ENCODE measurements at places on chromosomes 1 and 21. TPM values are rescaled to one million over a fixed set of nuclear protein-coding genes. Genes with fewer than 3 reads are reported as not detected.
A peak's percentile ranks its signal among the peaks of the same experiment; 100 is the strongest.

C4BPA gene
- total RNA-seq: not detected

DNA sequence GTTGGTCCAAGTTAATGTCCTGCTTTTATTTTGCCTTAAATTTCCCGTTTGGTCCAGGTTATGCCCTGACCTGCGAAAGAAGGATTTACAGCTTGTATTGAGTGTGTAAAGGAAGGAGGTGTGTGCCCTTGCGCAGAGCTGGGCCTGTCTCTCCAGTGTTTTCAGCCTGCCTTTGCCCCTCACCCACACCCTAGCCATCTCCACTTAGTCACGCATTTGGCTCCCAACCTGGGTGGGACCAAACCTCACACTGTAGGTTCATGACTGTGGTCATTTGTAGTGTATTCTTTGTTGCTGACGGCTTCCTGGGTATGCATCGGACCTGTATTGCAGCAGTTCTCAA is 572 bp upstream of the SRSF10 start:
- peaks cover 41% of the 10 kb centered on the region for H3K36me3 ChIP-seq
- H3K27me3 ChIP-seq: peaks cover 3% of the 10 kb centered on the region
- peaks cover 33% of the 10 kb centered on the region for H3K4me1 ChIP-seq
- DNase-seq: peak; percentile 69
- peak overlapping the region; percentile 100 for H3K27ac ChIP-seq
- H3K4me3 ChIP-seq: peak overlapping the region; percentile 97

CNR2 gene
- 0.28 TPM for total RNA-seq

- peaks cover 2% of the 10 kb centered on the region for H3K4me1 ChIP-seq
- DNase-seq: no peak
- H3K4me3 ChIP-seq: no peak overlapping the region
- no peaks in the 10 kb centered on the region for H3K36me3 ChIP-seq
- H3K27me3 ChIP-seq: peaks cover 8% of the 10 kb centered on the region
Measured at GRCh38 chr1:99216956-99217355, 47.3 kb upstream of the PLPPR4 start.

GRCh38 chr1:165329104-165329503 is 27.4 kb downstream of the LMX1A start:
- DNase-seq: no peak
- no peaks in the 10 kb centered on the region for H3K36me3 ChIP-seq
- no peak overlapping the region for H3K27ac ChIP-seq
- no peaks in the 10 kb centered on the region for H3K4me1 ChIP-seq

DNA sequence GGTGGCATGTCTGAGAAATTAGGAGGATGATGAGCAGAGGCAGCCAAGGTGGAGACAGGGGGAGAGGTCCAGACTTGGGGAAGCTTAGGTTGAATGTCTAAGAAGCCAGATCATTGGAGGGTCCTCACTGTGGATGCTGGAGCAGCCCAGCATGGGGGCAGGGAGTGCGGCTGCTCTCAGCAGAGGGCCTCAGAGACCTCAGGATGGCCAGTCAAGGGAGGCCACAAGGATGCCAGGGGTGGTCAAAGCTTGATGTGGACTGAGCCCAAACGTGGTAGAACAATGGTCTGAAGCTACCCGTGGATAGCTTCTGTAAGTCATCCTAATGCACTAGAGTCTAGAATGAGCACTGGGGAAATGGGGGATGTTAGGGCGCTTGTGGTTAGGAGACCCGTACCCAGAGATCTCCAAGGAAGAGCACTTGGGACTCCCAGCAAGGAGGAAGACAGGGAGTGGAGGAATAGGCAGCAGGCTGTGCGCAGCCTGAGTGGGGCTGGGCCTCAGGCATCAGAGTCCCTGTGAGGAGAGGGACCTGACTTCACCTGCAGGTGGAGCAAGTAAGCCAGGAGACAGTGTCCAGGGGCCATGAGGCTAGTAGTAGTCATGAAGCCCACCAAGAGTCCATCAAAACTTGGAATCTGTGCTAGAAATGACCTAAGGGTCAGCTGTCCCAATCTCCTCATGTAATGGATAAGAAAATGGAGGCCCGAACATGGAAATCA is 4.3 kb upstream of the S100A9 start:
- H3K4me1 ChIP-seq: peaks cover 9% of the 10 kb centered on the region
- no peak for DNase-seq
- no peaks in the 10 kb centered on the region for H3K36me3 ChIP-seq
- H3K27me3 ChIP-seq: peaks cover 16% of the 10 kb centered on the region
- no peak overlapping the region for H3K27ac ChIP-seq

GNL2 gene
- total RNA-seq: 101 TPM

DNA sequence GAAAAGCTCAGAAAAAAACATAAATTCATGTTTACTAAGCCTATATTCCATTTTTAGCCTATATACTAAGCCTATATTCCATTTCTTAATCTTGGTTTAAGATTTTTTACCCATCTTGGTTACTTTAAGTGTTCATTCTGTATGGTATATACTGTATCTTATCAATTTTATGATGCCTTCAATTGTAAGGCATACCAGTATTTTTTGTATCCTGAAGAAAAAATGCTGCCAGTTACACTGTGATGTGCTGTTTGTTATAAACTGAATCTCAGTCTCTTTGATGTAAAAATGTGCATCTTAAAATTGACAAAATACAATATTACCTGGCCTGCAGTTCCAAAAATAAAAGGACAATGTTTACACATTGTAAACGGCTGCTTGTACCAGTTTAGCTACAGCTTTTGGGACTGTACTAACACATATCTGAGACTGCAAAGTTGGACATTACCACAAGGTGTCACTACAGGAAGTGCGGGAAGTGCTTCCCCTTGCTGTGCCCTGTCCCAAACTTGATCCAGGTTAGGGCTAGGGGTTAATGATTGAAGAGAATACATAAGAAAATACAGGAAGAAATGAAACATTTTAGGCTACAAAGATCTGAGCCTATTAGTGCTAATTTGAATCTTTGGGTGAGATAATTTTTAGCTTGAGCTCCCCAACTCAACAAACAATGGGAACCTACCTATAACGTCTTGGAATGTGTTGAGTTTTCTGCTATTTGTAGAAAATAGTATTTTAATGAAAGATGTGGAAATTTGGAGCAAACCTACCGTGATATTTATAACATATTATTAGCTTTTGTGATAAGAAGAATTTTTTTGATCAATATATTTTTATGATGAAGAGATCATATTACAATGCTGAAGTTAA is 108.9 kb downstream of the LBR start:
- no peaks in the 10 kb centered on the region for H3K4me1 ChIP-seq
- DNase-seq: peak; percentile 8
- no peak overlapping the region for H3K4me3 ChIP-seq
- H3K27ac ChIP-seq: no peak overlapping the region
- H3K27me3 ChIP-seq: no peaks in the 10 kb centered on the region

DNA sequence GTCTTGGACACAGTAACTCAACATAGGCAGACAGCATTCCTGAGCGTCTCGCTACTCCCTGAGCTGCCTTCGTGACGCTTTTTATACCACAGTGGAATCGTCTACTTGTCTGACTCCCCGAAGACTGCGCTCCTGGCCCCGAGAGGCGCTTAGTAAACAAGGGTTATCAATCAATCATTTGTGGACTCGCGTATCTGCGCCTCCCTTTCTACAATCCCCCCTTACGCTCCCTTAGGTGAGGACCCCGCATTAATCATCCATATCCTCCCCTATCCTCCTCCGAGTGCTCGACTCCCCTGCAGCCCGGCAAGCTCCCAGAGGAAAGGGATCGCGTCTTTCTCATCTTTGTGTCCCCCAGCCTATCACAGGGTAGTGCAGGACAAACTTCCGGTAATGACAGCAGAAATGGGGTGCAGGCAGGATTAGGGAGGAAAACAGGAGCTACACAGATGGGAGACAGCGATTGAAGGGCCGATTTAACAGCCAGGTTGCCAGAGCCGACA is 522 bp downstream of the TMEM59 start:
- DNase-seq: peak; percentile 26
- H3K4me3 ChIP-seq: no peak overlapping the region
- peaks cover 39% of the 10 kb centered on the region for H3K4me1 ChIP-seq

GRCh38 chr1:29355375-29355774 is 119.1 kb downstream of the PTPRU start:
- DNase-seq: no peak
- H3K27ac ChIP-seq: no peak overlapping the region
- H3K4me3 ChIP-seq: no peak overlapping the region

DNA sequence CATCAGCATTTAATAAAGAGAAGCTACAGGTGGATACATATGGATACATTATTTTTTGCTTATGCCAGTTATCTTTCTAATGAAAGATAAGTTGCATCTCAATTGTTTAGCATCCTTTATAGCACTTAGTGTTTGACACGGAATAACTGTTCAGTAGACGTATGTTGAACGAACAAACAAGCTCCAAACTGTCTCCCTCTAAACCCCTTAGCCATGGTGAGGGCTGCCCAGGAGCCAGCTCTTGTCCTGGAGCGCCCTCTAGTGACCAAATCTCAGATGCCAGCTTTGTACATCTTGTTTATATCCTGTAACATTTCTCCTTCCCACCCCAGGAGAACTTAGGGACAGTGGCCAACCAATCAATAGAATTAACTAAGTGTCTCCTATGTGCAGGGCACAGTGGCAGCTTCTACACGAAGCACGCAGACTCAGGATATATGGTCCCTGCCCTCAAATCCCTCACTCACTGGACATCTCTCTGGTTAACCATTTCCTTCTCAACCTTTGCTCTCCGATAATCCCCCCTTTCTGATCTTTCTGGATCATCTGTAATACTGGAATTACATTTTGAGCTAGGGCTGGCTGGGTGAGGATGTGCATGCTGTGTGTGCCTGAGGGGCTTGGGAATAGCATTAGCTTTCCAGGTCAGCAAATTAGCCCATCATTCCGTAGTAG is 22.9 kb downstream of the KCNA10 start:
- H3K4me3 ChIP-seq: no peak overlapping the region
- H3K36me3 ChIP-seq: no peaks in the 10 kb centered on the region
- H3K27me3 ChIP-seq: no peaks in the 10 kb centered on the region

DNA sequence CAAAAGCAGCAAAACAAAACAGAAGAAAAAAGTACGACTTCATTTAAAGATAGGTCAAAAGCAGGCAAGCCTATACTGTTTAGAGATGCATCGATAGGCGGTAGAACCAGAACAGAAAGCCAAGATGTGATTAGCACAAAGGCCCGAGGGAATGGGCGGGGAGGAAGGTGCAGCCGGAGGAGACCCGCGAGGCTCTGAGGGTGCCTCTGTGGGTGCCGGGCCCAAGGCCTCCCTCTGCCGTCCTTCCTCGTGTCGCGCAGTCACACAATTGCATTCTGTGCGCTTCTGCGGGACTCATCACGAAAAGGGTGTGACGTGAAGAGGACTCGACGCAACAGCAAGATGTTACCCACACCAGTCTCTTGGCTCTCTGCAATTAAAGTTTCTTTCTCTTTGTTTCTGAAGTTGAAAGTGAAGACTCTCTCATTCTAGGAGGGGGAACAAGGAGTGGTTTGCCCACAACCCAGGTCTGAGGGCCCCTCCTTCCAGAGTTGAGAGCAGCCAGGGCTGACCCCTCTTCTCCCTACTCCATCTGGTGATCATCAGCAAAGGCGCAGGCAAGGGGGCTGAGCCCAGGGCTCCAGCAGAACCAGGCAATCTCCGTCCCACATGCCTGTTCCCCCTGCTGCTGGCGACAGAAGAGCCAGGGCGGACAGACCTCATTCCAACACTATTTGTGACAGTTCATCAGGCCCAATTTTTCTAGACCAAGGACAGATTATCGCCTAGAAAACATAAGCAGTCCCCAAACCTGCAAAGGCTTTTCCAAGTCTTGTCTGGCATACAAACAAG is 41.0 kb downstream of the NPHP4 start:
- no peaks in the 10 kb centered on the region for H3K27me3 ChIP-seq
- peaks cover 12% of the 10 kb centered on the region for H3K4me1 ChIP-seq
- peaks cover 12% of the 10 kb centered on the region for H3K36me3 ChIP-seq
- no peak for DNase-seq

- peak overlapping the region; percentile 19 for H3K27ac ChIP-seq
- no peak for DNase-seq
- H3K4me3 ChIP-seq: no peak overlapping the region
- H3K27me3 ChIP-seq: no peaks in the 10 kb centered on the region
- H3K36me3 ChIP-seq: peaks cover 35% of the 10 kb centered on the region
Measured at GRCh38 chr1:153907134-153907533, 15.6 kb downstream of the GATAD2B start.

GRCh38 chr21:14826630-14827029 is 238.2 kb downstream of the NRIP1 start:
- H3K4me3 ChIP-seq: no peak overlapping the region
- no peak overlapping the region for H3K27ac ChIP-seq
- peaks cover 2% of the 10 kb centered on the region for H3K36me3 ChIP-seq
- H3K4me1 ChIP-seq: peaks cover 12% of the 10 kb centered on the region
- no peak for DNase-seq

DNA sequence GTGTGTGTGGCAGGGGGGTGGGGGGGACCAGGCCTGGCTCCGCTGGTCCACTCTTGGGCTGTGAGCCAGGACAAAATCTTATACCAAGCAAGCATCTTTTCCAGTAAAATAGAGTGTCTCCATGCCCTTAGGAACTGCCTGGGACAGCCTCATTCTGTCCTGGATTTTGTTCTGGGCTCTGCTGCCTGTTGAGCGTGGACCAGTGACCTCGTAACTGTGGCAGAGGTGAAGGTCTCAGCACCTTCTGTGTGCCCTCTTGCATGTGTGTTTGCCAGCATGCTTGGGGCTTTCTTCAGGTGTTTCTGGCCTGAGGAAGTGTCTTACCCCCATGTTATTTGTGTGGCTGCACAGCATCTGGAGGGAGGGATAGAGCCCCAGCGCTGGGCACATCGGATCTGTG is 45.7 kb downstream of the GALNT2 start:
- peaks cover 32% of the 10 kb centered on the region for H3K36me3 ChIP-seq
- H3K4me3 ChIP-seq: no peak overlapping the region
- H3K27me3 ChIP-seq: no peaks in the 10 kb centered on the region
- H3K27ac ChIP-seq: no peak overlapping the region
- DNase-seq: no peak

DNA sequence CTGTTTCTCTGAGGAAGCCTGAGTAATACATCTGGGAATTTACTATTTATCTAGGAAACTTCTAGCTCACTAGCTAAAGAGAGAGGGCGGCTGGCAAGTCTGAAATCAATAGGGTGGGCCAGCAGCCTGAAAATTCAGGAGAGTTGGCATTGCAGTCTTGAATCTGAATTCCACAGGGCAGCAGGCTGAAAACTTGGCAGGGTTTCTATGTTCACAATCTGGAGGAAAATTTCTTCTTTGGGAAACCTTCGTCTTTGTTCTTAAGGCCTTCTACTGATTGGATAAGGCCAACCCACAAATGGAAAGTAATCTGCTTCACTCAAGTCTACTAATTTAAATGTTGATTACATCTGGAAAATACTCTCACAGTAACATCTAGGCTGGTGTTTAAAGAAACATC is 101.0 kb upstream of the COG2 start:
- H3K4me1 ChIP-seq: no peaks in the 10 kb centered on the region
- peaks cover 7% of the 10 kb centered on the region for H3K27me3 ChIP-seq
- no peaks in the 10 kb centered on the region for H3K36me3 ChIP-seq
- H3K27ac ChIP-seq: no peak overlapping the region
- DNase-seq: no peak
- H3K4me3 ChIP-seq: no peak overlapping the region

GRCh38 chr1:150385537-150386445 is 21.8 kb downstream of the RPRD2 start:
- H3K4me3 ChIP-seq: no peak overlapping the region
- peaks cover 5% of the 10 kb centered on the region for H3K36me3 ChIP-seq
- no peak for DNase-seq
- H3K27me3 ChIP-seq: no peaks in the 10 kb centered on the region
- peak overlapping the region; percentile 10 for H3K27ac ChIP-seq

SPOCD1 gene
- not detected for total RNA-seq

- peaks cover 35% of the 10 kb centered on the region for H3K27me3 ChIP-seq
- no peaks in the 10 kb centered on the region for H3K36me3 ChIP-seq
- H3K4me3 ChIP-seq: peak overlapping the region; percentile 75
- H3K4me1 ChIP-seq: peaks cover 19% of the 10 kb centered on the region
- peak; percentile 33 for DNase-seq
Measured at GRCh38 chr1:20731057-20731991, 1.2 kb downstream of the SH2D5 start.

- no peak overlapping the region for H3K27ac ChIP-seq
- no peaks in the 10 kb centered on the region for H3K36me3 ChIP-seq
- no peaks in the 10 kb centered on the region for H3K27me3 ChIP-seq
- peaks cover 11% of the 10 kb centered on the region for H3K4me1 ChIP-seq
Measured at GRCh38 chr1:41708332-41708731, 210.4 kb downstream of the HIVEP3 start.

MYOC gene
- not detected for total RNA-seq
